ENCODE measurements at places on chromosomes 4 and X.

DNA sequence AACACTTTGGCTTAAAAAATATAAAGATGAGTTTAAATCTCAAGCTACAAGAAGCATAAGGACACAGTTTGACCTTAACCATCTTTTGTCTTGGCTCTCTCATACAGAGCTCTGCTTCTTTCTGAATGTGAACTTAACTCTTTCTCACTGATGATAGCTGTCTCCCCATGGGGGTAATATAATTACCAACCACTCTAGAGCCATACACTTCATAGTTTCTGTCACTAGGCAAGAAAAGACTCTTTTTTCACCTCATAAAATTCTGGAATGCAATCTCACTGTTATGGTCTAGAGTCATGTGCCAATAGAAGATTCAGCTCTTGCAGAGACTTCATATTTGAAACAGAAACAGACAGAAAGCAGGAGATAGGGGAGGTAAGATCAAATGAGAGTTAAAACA is 481.7 kb upstream of the AGA start:
- H3K36me3 ChIP-seq = no peaks in the 10 kb centered on the region
- H3K27ac ChIP-seq = no peak overlapping the region
- H3K4me1 ChIP-seq = no peaks in the 10 kb centered on the region
- DNase-seq = no peak
- H3K4me3 ChIP-seq = no peak overlapping the region

GRCh38 chr4:55355555-55355954 is 9.5 kb downstream of the SRD5A3 start:
- no peaks in the 10 kb centered on the region for H3K27me3 ChIP-seq
- no peaks in the 10 kb centered on the region for H3K4me1 ChIP-seq
- H3K36me3 ChIP-seq = no peaks in the 10 kb centered on the region
- no peak for DNase-seq
- H3K27ac ChIP-seq = no peak overlapping the region
- H3K4me3 ChIP-seq = no peak overlapping the region

DNA sequence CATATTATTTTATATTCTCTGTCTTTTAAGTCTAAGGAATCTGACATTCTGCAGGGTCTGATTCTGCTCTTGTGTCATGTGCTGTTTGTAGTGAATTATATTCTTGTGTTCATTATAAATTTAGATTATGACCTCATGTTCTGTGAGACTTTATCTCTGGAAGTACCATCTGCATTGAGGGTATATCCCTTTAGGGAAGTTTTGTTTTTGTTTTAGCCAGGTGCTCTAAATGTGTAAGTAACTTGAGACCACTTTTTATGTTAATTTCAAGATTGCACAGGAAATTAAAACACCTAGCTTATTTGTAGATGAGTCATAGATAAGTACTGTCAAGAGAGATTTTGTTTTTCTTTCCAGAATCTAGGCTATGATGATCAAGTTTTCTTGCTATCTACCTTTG is 35.0 kb upstream of the DKK2 start:
- no peak overlapping the region for H3K4me3 ChIP-seq
- H3K27ac ChIP-seq = no peak overlapping the region
- H3K36me3 ChIP-seq = no peaks in the 10 kb centered on the region
- no peaks in the 10 kb centered on the region for H3K4me1 ChIP-seq
- no peak for DNase-seq

DNA sequence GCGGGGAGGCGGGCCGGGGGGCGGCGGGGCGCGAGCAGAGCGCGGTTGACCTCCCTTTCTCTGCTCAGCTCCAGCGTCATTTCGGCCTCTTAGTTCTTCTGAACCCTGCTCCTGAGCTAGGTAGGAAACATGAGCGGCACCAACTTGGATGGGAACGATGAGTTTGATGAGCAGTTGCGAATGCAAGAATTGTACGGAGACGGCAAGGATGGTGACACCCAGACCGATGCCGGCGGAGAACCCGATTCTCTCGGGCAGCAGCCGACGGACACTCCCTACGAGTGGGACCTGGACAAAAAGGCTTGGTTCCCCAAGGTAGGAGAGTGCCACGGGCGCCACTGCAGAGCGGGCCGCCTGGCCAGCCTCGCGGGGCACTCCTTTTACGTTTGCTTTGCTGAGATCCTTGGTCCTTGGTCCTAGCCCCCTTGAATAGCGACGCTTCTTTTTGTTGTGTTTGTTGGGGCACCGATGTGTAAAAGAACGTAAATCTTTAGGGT is at the start of gene HTATSF1:
HTATSF1 (plus strand) TSS at position 37 of the 497 bp plus-strand sequence; CDS start at position 130, 93 bp downstream.
- peak within 1 kb of the TSS; percentile 99 for H3K27ac ChIP-seq
- no peaks in the 10 kb centered on the region for H3K27me3 ChIP-seq
- peak; percentile 22 for DNase-seq
- peaks cover 15% of the 10 kb centered on the region for H3K36me3 ChIP-seq
- peak within 1 kb of the TSS; percentile 84 for H3K4me3 ChIP-seq
- H3K4me1 ChIP-seq = no peaks in the 10 kb centered on the region

GRCh38 chrX:2631743-2632532 is 59.2 kb upstream of the CD99 start:
- H3K36me3 ChIP-seq = no peaks in the 10 kb centered on the region
- DNase-seq = no peak
- no peaks in the 10 kb centered on the region for H3K27me3 ChIP-seq
- H3K4me1 ChIP-seq = no peaks in the 10 kb centered on the region
- H3K4me3 ChIP-seq = no peak overlapping the region

DNA sequence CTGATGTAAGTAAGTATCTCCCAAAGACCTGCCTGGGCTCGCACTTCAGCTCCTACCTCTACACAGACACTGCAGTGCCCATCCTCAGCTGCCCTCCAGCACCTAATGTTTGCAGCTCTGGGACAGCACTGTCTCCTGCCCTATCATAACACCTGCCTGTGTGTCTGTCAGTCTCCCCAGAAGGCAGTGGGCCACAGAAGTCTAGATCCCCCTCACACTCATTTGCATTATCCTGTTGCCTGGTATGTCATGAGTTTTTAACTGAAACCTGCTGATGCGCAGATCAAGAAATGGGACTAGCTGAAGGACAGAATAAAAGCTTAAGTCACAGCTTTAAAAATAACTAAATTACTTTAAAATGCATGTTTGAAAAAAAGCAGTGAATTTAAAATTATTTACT is 43.0 kb downstream of the LRP2BP start:
- no peak overlapping the region for H3K4me3 ChIP-seq
- no peak overlapping the region for H3K27ac ChIP-seq
- peaks cover 5% of the 10 kb centered on the region for H3K4me1 ChIP-seq
- no peak for DNase-seq
- no peaks in the 10 kb centered on the region for H3K27me3 ChIP-seq
- peaks cover 8% of the 10 kb centered on the region for H3K36me3 ChIP-seq

DNA sequence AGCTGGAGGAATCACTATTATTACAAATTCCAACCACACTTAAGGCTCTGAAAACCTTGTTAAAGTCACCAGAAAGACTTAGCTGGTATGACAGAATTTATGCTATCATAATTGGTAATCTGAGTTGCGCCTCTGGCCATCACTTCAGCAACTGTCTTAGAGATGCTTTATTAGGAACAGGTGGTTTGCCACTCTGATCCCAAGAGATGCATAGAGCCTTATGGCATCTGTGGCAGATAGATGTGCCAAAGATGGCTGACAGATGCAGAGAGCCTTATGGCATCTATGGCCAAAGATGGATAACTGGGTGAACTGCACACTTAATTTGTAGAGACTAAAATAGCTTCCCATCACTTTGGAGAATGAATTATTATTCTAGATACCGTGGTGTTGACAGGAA is 32.3 kb upstream of the PLAC8 start:
- no peaks in the 10 kb centered on the region for H3K27me3 ChIP-seq
- no peak overlapping the region for H3K4me3 ChIP-seq
- DNase-seq = no peak
- no peak overlapping the region for H3K27ac ChIP-seq

- H3K27ac ChIP-seq = peak overlapping the region; percentile 27
- peak; percentile 71 for DNase-seq
- no peaks in the 10 kb centered on the region for H3K4me1 ChIP-seq
- H3K27me3 ChIP-seq = no peaks in the 10 kb centered on the region
- H3K36me3 ChIP-seq = no peaks in the 10 kb centered on the region
These were observed 30.9 kb upstream of the HSD17B13 start for GRCh38 chr4:87353592-87353991.

- no peak for DNase-seq
- no peak overlapping the region for H3K27ac ChIP-seq
- no peak overlapping the region for H3K4me3 ChIP-seq
- peaks cover 5% of the 10 kb centered on the region for H3K4me1 ChIP-seq
- H3K27me3 ChIP-seq = no peaks in the 10 kb centered on the region
These were observed 37.6 kb downstream of the SLC7A11 start for GRCh38 chr4:138204507-138204906.

- no peak overlapping the region for H3K4me3 ChIP-seq
- H3K27me3 ChIP-seq = no peaks in the 10 kb centered on the region
- no peaks in the 10 kb centered on the region for H3K36me3 ChIP-seq
- no peak overlapping the region for H3K27ac ChIP-seq
These were observed 25.5 kb downstream of the BBS12 start for GRCh38 chr4:122758033-122758432.

DNA sequence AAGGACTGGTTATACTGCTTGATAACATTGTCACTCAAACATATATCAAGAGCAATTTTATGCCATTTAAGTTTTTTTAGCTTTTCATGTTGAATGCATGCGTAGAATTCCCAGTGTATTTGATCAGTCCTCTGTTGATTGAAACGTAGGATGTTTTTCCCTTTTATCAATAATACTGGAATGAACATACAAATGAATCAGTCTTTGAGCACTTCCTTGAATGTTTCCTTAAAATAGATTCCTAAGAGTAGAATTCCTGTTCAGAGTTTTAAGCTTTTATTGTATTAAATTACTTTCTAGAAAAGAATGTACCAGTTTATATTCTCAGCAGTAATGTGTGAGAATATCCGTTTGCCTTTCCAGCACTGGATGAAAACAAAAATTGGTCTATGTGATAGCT is 37.8 kb downstream of the ADD1 start:
- H3K36me3 ChIP-seq = peaks cover 24% of the 10 kb centered on the region
- H3K4me1 ChIP-seq = peaks cover 8% of the 10 kb centered on the region
- no peaks in the 10 kb centered on the region for H3K27me3 ChIP-seq
- no peak overlapping the region for H3K4me3 ChIP-seq

- H3K4me3 ChIP-seq = peak overlapping the region; percentile 58
- H3K36me3 ChIP-seq = no peaks in the 10 kb centered on the region
These were observed 55.7 kb downstream of the LINC00632 start for GRCh38 chrX:140765043-140765784.

GRCh38 chrX:18895189-18895951 is 88.5 kb downstream of the PHKA2 start:
- DNase-seq = peak; percentile 59
- H3K4me3 ChIP-seq = no peak overlapping the region
- H3K27me3 ChIP-seq = no peaks in the 10 kb centered on the region
- H3K27ac ChIP-seq = no peak overlapping the region
- H3K4me1 ChIP-seq = no peaks in the 10 kb centered on the region

DNA sequence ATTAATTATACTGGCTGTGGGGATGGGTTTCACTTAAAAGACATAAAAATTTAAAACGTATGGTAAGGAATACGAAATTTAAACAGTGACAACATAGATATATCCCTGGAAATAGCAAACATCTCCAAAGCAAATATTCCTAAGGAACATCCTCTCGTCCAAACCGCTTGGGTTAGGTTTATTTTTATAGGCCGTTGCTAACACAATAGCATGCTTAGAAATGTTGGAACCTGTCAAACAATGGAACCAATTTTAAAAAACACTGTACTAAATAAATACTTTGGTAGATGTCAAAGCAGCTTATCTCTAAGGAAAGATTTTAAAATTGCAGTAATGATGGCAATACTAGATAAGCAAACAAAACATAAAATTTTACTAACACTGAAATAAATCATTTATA is 45.4 kb downstream of the SEC24D start:
- H3K27ac ChIP-seq = no peak overlapping the region
- no peak for DNase-seq
- H3K27me3 ChIP-seq = no peaks in the 10 kb centered on the region
- H3K4me3 ChIP-seq = no peak overlapping the region

- H3K4me1 ChIP-seq = no peaks in the 10 kb centered on the region
- no peak for DNase-seq
- H3K36me3 ChIP-seq = no peaks in the 10 kb centered on the region
- no peak overlapping the region for H3K4me3 ChIP-seq
These were observed 1512.5 kb downstream of the STIM2 start for GRCh38 chr4:28373191-28373590.

GRCh38 chrX:69264158-69264581 is 98.9 kb upstream of the PJA1 start:
- H3K27me3 ChIP-seq = peaks cover 31% of the 10 kb centered on the region
- DNase-seq = no peak
- H3K4me3 ChIP-seq = no peak overlapping the region

DNA sequence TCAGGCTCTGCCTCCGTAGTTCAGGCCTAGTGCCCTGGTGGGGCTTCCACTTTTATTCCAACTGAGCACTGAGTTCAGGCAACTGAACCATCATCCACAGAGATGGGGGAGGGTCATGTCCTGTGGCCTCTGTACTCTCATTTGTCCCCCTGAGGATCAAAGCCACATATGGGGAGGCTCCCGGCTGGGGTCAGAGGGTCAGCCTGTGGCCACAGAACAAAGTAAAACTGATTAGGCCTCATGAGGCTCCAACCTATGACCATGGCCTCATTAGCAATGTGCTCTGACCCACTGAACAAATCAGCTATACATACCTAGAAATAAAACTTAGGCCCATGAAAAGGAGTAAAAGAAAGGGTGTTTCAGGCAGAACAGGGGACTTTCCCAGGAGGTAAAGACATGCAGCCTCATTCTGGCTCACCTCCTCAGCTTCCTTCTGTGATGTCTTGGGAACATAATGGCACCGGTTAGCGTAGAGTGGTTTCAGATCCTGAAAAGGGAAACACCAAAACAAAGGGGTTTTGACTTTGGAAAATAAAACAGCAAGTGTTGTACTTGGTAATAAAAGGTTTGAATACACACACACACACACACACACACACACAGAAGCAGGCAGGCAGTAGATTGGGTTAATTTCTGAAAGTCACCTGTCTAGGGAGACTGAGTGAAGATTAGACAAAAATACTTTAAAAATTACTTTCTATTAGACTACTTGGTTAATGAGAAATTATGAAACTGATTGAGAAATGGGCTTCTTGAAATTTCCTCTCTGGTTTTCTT is 24.3 kb downstream of the TMEM255A start:
- H3K27me3 ChIP-seq = no peaks in the 10 kb centered on the region
- H3K27ac ChIP-seq = no peak overlapping the region
- no peaks in the 10 kb centered on the region for H3K36me3 ChIP-seq

- H3K4me3 ChIP-seq = no peak overlapping the region
- no peaks in the 10 kb centered on the region for H3K27me3 ChIP-seq
- no peak for DNase-seq
- H3K27ac ChIP-seq = no peak overlapping the region
These were observed 103.9 kb upstream of the MAOA start for GRCh38 chrX:43552156-43552555.

DNA sequence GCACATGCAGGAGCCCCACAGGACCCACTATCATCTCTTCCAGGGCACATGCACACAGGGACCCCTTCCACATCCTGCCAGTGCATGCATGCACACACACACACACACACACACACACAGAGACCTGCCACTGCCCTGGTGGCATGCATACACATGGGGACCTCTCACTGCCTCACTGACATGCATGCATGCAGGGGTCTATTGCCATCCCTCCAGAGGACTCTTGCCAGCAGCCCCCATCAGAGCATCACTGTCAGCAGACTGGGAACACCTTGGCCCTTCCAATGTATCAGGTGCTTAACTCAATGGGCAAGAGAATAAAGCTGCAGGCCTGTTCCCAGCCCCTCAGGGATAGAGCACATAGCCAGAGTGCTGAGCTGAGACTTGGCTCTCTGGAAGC is 433.6 kb upstream of the PPP1R2C start:
- H3K27me3 ChIP-seq = no peaks in the 10 kb centered on the region
- DNase-seq = no peak
- H3K4me1 ChIP-seq = no peaks in the 10 kb centered on the region
- no peak overlapping the region for H3K4me3 ChIP-seq
- no peak overlapping the region for H3K27ac ChIP-seq

GRCh38 chr4:140466146-140466545 is 31.9 kb downstream of the MGAT4D start:
- H3K4me3 ChIP-seq = no peak overlapping the region
- no peak overlapping the region for H3K27ac ChIP-seq
- no peak for DNase-seq
- peaks cover 10% of the 10 kb centered on the region for H3K4me1 ChIP-seq
